NCI-H187 (cell line): ENCODE measurements at places on chromosomes 13 and 19.

DNA sequence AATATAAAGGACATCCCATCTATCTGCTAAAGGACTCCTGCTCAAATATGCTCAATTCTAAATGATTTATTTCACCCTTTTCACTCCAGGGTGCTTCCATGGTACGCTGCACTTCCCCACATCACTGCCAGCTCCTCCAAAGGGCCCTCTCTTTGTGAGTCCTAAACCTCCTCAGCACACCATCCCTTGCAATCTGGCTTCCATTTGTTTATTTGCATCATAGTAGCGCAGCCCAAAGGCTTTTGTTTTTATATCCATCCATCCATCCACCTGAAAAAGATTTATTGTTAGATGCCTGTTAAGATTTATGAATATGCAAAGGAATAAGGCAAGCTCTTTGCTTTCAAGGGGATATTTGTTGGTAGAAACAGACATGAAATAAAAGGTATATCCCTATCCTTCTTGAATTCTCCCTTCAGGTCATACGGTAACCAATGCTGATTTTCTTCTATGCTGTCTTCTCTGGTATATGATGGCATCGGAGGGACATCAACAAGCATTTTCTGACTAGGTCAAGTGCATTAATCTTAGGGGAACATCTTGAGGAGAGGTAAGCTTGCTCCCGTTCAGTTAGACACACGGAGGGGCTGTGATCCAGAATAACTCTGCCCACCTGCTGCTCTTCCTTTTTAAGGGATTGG is 397.6 kb downstream of the LIG4 start:
- peak; percentile 80 for DNase-seq

DNA sequence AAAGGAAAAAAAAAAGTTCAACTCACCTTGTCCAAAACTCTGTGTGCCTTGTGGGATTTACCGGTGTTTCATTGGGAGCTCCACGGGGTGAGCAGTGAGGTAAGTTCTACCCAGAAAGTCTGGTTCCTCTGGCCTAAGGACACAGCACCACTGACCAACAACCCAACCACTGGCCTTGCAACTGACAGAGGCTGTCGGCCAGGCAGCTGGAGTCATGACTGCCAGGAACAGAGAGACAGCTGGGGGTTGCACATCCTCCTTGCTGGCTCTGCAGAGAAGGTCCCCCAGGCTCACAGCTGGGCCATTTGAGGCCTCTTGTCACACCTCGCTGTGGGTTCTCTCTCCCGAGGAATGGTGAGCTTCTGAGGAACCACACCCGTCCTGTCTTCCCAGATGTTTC is 59.5 kb downstream of the ANKRD10 start:
- DNase-seq: no peak

GRCh38 chr19:16301999-16302694 is 22.5 kb upstream of the KLF2 start:
- no peak for DNase-seq

- no peak for DNase-seq
Measured at GRCh38 chr13:46926916-46927590, 30.2 kb upstream of the HTR2A start.

GRCh38 chr19:4870025-4870700 is 2.7 kb upstream of the PLIN3 start:
- no peak for DNase-seq

DNA sequence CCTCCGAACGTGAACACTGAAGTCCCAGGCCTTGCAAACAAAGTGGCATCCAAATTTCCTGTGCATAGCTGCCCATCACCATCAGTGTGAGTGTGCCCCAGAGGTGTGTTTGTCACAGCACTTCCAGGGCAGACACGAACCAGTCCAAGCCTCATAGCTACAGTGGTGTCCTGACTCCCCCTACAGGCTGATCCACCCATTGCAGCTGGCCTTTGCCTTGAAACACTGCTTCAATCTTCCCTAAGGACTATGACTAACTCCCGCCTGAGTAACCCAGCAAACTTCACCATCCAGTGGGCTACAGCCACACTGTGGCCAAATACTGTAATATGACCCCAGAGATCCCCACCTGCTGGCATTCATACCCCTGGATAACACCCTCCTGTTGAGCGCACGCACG is 3.9 kb downstream of the ZNF266 start:
- no peak for DNase-seq

DNA sequence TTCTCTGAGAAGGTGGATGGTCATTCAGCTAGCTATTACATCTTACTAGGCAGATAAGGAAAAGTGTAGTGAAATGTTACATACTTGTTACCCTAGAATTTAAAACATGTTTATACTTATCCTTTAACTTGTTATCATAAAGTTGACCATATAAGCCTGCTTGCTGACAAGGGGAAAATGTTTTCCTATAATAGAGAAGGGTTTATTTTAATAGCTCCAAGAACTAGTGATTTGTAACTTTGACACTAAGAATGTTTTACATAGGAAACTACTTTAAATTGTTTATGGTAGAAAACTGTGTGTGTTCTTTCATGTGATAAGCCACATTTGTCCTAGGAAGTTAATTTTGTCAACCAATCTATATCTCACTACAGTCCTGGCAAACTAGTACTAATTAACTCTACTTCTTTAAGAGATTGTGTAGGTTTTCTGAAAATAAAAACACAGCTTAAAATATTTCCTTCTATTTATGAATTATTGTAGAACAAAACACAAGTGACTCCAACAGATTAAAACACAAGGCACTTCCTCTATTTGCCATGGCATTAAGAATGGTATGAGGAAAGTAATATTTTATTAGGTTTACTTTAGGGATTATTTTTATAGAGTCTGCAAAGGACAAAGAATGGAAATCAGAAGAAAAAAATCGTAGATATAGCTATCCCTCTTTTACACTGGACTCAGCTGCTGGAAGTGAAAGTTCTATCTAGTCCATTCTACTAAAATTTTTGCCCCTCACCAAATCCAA is 233.3 kb upstream of the NBEA start:
- no peak for DNase-seq

DNA sequence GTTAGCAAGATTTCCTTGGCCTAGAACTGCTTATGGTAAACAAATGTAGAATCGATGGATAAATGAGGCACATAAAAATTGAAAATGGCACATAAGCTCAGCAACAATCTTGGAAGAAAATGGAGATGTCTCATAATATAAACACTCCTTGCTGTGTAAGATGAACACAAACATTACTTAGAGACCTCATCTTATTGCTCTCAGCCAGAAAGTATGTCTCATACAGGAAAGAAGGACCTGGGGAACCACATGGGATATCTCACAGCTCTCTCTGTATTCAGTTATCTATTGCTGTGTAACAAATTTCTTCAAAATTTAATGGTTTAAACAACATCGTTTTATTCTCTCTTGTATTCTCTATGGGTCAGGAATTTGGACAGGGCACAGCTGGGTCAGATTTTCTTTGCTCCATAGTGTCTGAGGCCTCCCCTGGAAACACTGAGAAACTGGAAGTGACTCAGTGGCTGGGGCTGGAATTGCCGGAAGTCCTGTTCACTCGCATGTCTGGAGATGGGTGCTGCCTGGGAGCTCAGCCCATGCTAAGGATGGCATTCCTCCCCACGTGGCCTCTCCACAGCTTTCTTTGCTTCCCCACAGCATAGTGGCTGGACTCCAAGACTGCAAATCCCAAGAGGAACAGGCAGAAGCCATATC is 105.1 kb downstream of the NUFIP1 start:
- DNase-seq: no peak
